ENCODE measurements at places on chromosomes 11 and 22.

DNA sequence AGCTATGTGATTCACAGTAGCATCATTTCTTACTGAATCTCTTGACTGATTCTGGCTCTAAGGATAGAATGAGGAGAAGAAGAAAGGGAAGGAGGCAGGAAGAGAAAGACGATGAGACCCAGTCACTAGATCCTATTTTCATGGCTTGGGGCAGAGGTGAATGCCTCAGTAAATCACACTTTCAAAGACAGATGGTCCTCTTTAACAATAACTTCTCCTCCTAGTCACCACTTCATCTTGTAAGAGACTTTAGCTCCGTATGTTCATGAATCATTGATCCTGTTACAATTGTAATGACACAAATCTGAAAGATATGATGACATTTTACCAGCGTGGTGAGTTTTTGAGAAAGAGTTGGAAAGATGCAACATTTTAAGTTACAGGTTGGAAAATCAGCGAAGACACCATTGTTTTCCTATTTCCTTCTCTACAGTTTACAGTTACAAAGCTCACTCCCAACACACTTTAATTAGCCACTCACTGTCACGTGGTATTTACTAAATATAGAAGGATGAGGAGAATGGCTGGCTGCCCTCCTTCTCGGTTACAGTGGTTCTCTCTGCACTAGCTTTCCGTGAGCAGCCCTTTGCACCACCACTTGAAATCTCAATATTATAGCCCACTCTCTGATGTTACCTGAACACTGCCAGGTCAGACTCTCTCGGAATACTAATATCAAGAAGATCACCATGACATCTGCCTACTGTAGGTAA lies 205.8 kb downstream of the CADM1 start:
- no peak for DNase-seq

GRCh38 chr22:42418811-42419242 lies 13.4 kb downstream of the NFAM1 start:
- DNase-seq, result no peak

DNA sequence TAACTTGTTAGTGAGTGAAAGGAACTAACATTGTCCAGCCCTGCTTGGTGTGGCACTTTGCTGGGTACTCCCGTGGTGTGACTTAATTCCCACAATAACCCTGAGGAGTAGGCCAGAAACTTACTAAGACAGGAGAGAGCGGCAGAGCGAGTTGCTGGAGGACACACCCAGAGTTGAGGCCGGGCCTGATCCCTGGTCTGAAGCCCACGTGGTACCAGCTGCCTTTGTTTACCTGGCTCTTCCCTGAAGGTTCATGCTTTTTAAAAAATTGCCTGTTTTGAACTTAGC lies 594 bp downstream of the MPST start:
- no peak for DNase-seq

- peak; percentile 94 for DNase-seq
Measured at GRCh38 chr22:28882878-28883656, at the start of gene ZNRF3. Gene ZNRF3, plus strand, starts transcription at chr22:28883572. Its CDS starts 195 bp downstream, at chr22:28883767.

- no peak for DNase-seq
Measured at GRCh38 chr11:19869466-19869865, 156.8 kb downstream of the NAV2 start.

- no peak for DNase-seq
Measured at GRCh38 chr11:45670386-45671135, 5.1 kb upstream of the CHST1 start.
